ENCODE measurements at places on chromosomes 6 and 20. TPM values are rescaled to one million over a fixed set of nuclear protein-coding genes. Genes with fewer than 3 reads are reported as not detected.

SLC35B2 gene
- total RNA-seq, result 97.6 TPM

GSTA3 gene
- not detected for total RNA-seq

BMP6 gene
- total RNA-seq, result 1.1 TPM

FAM162B gene
- total RNA-seq, result not detected

VSTM2L gene
- total RNA-seq, result 43.3 TPM

C4A gene
- 1.4 TPM for total RNA-seq

SIRPB1 gene
- 0.48 TPM for total RNA-seq

DEFB121 gene
- total RNA-seq, result not detected

MUC21 gene
- under 0.01 TPM for total RNA-seq

ZC3H12D gene
- not detected for total RNA-seq

CMTR1 gene
- total RNA-seq, result 22.9 TPM

LY6G6F gene
- total RNA-seq, result not detected

MOXD1 gene
- total RNA-seq, result under 0.01 TPM

EPPIN gene
- not detected for total RNA-seq

PXDC1 gene
- 69.9 TPM for total RNA-seq

LYRM2 gene
- total RNA-seq, result 14.0 TPM

CCN6 gene
- 0.72 TPM for total RNA-seq

HCK gene
- not detected for total RNA-seq

CBFA2T2 gene
- total RNA-seq, result 3.6 TPM

EMILIN3 gene
- not detected for total RNA-seq

ENTPD6 gene
- total RNA-seq, result 86.1 TPM

HS3ST5 gene
- not detected for total RNA-seq

DNAH8 gene
- total RNA-seq, result not detected

LGSN gene
- total RNA-seq, result not detected

PHACTR1 gene
- total RNA-seq, result 0.96 TPM

CDSN gene
- not detected for total RNA-seq

WFDC2 gene
- total RNA-seq, result 0.96 TPM

OTOR gene
- not detected for total RNA-seq

KCNK16 gene
- total RNA-seq, result not detected
